H7 (cell line): ENCODE measurements at places on chromosomes 3 and 15.

DNA sequence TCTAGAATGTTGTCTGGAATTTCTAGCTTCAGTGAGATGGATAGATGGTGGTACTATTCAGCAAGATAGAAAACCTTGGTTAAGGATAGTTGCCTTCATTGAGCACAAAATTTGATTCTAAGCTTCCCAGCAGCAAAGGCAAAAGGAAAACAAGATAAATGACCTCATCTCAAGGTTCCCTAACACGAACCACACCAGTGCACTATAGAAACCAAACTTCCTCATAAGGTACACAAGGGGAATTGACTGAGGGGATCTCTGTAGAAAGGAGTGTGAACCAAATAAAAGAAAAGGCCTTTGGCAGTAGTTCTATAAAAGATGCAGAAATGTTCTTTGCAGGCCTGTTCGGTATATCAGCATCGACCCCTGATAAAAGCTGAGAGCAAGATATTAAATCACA is 288.9 kb downstream of the SHQ1 start:
- no peak for DNase-seq

- DNase-seq: no peak
These were observed 20.9 kb upstream of the FSTL1 start for GRCh38 chr3:120471643-120472042.

- DNase-seq: no peak
These were observed 10.4 kb downstream of the INO80 start for GRCh38 chr15:41105348-41106334.

DNA sequence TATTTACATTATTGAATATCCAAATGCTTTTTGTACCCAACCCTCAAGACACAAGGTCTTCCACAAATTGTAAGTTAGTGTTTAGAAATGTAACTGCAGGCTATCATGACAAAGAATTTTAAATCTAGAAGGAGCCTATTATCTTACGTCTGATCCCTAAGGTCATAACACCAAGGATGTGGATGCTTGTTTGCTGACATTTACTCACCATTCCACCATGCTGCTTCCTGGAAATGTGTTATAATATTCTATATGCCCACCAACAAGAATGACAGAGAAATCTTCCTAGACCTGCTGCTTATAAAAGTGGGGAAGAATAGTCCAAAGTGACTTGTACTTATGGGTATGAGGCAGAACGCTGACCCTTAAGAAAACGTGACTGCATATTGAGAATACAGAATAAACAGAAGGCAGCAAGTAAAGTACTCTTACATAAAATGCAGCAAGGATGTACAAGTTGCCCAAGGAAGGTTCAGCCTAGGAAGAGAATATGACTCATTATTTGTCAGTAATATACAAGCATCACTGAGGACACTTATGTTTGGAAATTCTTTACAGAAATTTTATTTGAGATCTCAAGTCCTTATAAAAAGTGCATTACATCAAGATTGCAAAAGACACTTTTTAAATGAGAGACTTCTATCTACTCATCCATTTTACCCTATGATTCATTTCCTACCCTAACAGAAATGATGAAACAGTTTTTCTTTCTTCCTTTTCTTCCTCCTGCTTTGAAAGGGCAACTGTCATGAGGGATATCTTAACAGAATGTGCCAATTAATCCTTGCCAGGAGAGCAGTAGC is 59.6 kb downstream of the ESYT3 start:
- DNase-seq: no peak

DNA sequence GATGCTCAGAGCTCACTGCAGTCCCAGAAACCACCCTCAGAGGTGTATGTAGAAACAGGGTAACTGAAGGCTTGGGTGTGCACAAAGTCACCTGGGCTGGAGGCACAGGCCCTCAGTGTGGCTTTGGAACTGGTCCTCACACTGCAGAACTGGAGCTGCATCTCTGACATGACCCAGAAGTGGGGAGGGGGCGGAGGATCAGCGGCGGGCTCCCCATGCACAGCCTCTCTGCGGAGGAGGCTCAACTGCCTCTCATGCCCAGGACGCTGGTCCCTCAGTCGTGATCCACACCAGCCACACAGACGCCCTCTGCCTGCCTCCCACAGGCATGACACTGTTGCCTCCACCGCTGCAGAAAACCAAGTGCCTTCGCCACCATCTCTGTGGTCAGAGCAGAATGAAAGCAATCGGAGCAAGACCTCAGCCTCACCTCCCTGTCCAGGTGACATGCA is 73.7 kb downstream of the TM2D3 start:
- peak; percentile 84 for DNase-seq

DNA sequence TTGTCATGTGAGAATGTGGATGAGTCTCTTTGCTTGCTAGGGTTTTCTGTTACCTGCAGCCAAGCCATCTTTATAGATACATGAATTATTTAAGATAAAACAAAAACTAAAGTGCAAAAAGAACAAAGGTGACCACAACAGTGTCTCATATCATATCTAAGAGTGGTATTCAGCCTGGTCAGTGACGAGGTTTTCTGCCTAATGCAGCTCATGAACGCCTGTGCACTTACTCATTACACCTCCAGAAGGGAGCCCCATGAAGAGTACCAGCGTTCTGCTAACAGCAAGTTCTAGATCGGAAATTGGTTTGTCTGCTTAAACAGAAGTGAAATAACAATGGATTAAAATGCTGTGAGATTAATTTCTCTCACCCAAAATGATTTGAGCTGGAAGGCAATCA is 19.2 kb downstream of the PXYLP1 start:
- no peak for DNase-seq

- no peak for DNase-seq
These were observed 210.5 kb downstream of the FOXP1 start for GRCh38 chr3:71372911-71373637.

- DNase-seq: no peak
These were observed 95.6 kb upstream of the TJP1 start for GRCh38 chr15:29917600-29918597.

DNA sequence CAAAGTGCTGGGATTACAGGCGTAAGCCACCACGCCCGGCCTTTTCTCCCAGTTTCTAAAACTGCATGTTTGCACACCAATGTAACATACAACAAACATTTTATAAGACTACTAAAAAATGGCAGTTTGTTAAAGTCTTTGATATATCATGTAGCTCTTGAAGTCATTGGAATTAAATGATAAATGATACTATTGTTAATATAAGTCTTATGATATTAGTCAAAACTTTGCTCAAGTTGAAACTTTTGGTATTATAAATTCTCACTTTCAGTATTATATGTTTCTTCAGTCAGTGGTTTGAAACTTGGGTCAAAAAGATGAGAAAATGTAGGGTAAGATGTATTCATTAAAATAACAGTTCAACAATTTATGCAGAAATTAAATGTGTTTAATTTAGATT is 117.6 kb upstream of the TBL1XR1 start:
- no peak for DNase-seq

DNA sequence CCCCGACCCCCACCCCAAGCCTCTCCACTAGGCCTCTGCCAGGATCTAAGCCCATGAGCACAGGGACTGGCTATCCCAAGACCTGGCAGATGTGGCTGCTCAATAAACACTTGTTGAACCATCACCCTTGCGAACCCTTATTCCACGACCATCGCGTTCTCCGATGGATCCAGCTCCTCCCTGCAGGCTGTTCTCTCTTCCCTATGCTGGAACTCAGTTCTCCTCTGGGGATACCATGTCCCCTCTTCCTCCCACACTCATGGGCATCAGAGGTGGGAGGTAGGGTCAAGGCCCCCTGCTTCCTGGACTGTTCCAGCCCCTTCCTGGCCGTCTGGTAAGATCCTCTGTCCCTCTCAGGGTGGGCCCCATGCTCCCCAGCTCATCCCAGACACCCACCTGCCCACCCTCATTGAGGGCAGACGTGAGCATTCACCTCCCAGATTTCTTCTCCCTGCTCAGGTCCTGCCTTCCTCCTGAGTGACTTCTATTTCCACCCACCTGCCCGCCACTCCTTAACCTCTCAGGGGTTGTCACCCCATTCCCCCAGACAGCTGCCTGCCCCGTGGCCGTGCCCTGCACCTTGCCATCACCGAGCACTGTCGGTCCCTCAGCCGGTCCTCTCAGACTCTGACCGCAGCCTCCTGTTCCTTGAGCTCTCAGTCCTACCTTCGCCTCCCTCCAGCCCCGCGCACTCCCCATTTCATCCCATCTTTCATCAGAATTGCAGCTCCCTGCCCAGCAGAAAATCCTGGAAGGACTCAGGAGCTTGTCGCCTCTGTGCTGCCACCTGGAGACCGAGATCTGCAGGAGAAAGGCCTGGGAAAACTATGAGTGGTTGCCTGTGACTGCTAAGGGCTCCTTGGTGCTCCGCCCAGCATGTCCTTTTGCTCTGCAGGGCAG is 42.0 kb downstream of the PML start:
- DNase-seq: peak; percentile 93

GRCh38 chr15:78418686-78419085 is 19.3 kb upstream of the IREB2 start:
- no peak for DNase-seq

DNA sequence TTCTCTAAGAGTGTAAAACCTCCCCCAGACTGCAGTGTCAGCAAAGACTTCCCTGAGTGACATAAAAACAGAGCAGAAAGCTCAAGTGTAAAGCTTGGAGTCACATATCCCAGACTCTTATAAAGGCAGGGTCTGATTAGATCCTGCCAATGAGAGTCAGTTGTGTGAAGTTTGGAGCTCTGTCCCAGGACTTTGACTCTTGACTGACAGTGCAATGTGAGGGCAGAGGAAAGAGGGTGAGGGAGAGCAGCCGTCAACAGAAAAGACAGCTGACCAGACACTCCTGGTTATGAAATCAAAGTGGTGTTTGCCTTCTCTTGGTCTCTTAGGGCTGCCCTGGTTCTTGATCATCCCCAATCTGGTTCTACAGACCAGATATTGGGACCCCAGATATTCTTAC is 393.2 kb downstream of the ERC2 start:
- DNase-seq: no peak

- DNase-seq: peak; percentile 35
These were observed 25.6 kb downstream of the HACD2 start for GRCh38 chr3:123559040-123559861.

DNA sequence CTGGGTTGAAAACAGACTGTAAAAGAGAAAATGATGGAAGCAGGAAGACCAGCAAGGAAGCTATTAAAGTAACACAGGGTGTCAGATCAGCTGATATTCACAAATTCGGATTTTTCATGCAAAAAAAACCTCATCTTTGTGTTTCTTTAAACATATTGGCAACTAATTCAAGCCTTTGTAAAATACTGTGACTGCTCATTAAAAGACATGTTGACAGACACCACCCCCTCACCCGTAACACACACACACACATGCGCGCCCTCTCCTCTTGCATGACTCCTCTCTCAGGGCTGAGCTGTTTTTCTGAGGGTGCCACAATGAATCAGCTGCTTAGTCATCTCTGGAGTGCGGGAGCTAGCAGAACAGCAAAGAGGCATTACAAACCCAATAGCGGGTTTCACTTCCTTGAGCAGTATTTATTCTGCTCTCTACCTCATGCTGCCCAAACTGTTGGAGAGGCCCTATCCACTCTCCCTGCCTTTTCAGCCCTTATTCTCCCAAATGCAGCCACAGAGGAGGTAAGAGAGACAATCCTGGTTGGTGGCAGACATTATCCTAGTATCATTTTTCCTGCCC is 35.8 kb upstream of the CCDC80 start:
- DNase-seq: peak; percentile 23

GRCh38 chr15:46278062-46278461 is 643.2 kb downstream of the SQOR start:
- no peak for DNase-seq

- DNase-seq: no peak
These were observed 243.8 kb downstream of the ALCAM start for GRCh38 chr3:105610473-105610872.

- DNase-seq: no peak
These were observed 55.7 kb downstream of the SPSB4 start for GRCh38 chr3:141106842-141107241.

DNA sequence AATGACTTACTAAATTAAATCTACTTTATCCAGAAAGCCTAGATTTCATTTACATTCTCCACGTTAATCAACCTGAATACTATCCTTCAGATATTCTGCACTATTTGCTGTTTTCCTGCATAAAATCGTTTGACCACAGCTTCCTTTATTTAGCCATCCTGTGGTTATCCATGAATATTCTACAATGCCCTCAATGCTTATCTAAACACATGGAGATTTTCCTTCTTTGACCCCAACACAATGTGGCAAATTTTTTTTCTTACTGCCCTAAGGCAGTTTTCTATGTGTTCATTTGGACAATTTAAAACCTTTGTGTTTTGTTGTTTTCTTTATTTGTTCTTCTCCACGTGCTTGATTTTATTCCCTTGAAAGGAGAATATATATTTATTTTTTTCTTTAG is 495.5 kb upstream of the ROBO1 start:
- no peak for DNase-seq

- DNase-seq: no peak
These were observed 19.3 kb downstream of the UBR1 start for GRCh38 chr15:43086551-43086950.

DNA sequence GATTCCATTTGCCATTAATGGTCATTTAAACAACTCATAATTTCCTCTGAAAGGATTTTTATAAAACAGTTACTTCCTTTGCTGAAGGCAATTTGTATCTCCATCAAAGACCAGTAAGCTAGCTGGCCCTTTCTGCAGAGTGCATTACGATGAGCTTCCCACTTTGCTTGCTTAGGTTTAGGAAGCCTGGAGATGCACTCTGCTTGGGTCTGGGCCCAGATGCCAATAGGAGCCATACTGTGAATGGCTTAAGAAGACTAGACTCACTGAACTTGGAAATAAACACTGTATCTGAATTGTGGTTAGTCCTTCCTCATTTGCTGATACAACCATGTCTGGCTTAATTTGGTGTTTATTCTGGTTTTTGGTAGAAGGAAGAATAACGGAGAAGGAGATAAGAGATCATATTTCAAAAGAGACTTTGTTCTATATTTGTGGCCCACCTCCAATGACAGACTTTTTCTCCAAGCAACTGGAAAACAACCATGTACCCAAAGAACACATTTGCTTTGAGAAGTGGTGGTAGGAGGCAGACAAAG is 38.1 kb downstream of the OXNAD1 start:
- no peak for DNase-seq

DNA sequence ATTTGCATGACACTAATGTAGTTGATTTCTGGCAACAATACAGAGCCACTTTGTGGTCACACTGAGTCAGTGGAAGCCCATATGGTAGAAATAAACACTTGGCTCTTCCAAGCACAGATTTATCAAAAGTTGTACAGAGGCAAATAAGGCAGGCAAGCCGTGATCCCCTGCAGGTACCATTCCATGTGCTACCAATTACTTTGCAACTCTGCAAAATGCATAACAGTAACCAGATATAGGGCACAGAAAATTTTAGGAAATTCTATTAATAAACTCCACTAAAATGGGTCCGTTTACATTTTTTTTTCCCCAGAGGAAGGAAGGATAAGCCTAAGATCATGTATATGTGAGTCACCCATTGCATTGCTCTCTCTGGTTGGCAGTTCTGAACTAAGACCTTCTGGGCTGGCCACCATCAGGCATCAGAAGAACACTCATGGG is 103.1 kb upstream of the PTX3 start:
- no peak for DNase-seq

- DNase-seq: no peak
These were observed 153.6 kb downstream of the TNIK start for GRCh38 chr3:171306631-171307030.

- no peak for DNase-seq
These were observed 27.1 kb upstream of the TPRG1 start for GRCh38 chr3:189144645-189145044.
